ENCODE measurements at places on chromosomes 3 and 15.

DNA sequence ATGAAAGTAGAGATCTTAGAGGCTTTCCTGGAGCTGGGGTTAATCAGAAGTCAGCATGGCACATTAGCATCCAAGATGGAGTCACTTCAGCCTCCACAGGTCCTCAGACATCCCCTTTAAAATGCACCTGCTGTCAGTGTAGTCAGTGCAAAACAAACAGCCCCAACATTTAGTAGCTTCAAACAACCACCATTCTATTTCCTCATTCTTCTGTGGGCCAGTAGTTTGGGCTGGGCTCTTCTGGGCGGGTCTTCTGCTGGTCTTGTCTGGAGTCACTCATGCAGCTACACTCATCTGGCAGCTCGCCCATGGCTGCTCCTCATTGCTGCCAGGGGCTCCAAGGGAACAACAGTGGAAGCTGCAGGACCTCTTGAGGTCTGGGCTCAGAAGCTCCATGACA lies 99.9 kb downstream of the TLE3 start:
- DNase-seq: no peak

GRCh38 chr3:12870942-12871341 lies 29.6 kb upstream of the RPL32 start:
- no peak for DNase-seq

- DNase-seq: no peak
Observed at GRCh38 chr3:86547692-86548091, 443.3 kb downstream of the VGLL3 start.

DNA sequence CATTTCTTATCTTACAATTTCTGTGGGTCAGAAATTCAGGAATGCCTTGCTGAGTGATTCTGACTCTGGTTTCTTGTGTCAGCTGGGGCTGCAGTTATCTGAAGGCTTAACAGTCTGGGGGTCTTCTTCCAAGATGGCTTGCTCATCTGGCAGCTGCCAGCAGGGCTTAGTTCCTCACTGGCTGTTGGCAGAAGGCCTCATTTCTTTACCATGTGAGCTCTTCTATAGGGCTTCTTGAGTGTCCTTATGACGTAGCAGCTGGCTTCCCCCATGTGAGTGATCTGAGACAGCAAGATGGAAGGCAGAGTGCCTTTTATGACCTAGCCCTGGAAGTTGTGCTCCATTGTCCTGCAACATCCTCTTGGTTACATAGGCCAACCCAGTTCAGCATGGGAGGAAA lies 82.0 kb upstream of the PDZRN3 start:
- DNase-seq: no peak

DNA sequence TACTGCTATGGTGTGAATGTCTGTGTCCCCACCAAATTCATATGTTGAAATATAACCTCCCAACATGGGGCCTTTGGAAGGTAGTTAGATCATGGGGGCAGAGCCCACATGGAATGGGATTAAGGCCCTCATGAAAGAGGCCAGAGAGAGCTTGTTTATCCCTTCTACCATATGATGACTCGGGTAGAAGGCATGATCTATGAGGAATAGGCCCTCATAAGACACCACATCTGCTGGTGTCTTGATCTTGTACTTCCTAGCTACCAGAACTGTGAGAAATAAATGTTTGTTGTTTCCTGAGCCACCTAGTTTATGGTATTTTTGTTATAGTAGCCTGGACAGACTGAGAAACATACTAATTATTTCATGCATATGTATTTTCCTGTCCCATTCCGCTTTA lies 51.9 kb downstream of the WWTR1 start:
- DNase-seq: no peak

DNA sequence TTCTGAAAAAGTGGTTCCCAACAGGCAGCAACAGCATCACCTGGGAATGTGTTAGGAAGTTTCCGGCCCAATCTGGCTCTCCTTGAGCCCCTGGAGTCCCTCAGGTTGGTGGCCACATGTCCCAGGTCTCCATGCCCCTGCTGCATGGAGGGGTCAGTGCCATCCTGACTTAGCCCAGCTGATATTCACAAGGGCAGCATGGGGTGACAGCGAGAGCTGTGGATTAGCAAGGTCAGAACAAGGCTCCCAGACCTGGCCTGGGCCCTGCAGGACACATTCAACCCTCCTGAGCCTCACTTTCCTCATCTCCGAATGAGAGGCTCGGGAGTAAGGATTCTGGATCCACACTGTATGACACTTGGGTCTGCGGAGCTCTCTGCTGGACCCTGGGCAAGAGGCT lies 243.8 kb upstream of the TLE3 start:
- no peak for DNase-seq

- DNase-seq: no peak
Observed at GRCh38 chr3:158709666-158710083, 22.6 kb downstream of the RARRES1 start.

DNA sequence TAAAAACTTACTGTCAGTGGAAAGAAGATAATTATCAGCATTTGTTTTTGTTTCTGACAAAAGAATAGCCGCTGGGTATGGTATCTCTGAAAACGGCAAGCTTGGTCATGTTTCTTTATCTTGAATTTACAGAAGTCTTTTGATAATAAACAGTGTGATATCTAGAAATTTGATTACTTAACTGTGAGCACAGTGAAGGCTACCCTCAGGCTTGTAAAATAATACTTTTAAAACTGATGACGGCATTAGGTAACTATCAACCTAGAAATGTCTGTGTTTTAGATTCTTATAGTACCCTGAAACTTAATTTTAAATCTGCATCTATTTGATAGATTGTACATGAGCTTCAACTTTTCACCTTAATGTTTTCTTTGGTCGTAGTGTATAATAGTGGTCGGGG lies 43.4 kb downstream of the NSUN3 start:
- no peak for DNase-seq

DNA sequence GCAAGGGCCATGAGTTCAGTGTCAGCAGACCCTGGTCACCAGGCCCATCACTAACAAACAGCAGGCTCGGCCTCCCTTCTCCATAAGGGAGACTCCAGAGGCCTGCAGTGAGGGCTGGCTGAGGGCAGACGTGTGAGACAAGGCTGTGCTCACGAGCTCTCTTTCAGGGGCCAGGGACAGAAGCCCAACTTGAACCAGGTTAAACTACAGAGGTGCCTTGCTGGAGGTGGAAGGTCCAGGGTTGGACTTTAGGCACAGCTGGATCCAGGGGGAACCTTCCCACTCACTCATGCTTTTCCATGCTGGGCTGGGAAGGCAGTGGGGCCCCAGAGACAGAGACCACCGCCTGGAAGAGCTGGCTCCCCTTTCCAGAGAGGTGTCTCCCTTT lies 19.0 kb downstream of the CFAP100 start:
- no peak for DNase-seq

DNA sequence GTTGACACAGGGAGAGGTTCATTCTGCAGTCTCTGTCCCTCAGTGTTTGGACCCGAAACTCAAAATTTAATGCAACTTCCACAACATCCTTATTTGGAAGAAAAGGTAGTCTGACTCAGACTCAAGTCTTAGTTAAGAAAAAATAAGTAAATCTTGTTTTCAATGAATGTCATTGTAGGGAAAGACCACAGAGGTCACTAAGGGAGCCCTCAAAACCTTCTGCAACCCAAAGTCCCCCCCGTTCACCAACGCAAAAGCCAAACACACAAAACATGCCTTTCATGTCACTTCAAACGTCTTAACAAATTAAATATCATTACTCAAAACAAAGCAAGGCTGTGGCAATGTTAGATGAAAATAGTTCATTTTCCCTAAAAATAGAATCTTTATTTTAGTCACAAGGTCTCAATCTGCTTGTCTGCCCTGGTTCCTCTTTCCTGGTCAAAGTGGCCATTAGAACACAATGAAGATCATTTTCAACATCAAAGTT lies 20.9 kb upstream of the SSUH2 start:
- DNase-seq: no peak

DNA sequence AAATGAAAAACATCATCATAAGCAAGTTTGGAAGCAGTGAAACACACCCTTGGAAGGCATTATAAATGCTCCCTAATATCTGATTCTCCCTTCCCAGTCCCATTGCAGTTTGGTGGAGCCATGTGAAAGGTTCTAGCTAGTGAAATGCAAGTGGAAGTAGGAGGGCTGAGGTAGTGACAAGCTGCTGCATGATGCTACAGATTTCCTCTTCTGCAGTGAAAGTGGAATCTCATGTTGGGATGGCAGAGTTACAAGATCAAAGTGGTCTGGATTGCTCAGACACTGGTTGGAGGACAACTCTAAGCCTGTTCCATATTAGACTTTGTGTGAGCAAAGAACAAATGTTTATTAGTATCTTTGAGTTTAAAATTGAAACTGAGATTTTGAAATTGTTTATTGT lies 3.3 kb upstream of the PDCD6IP start:
- no peak for DNase-seq

DNA sequence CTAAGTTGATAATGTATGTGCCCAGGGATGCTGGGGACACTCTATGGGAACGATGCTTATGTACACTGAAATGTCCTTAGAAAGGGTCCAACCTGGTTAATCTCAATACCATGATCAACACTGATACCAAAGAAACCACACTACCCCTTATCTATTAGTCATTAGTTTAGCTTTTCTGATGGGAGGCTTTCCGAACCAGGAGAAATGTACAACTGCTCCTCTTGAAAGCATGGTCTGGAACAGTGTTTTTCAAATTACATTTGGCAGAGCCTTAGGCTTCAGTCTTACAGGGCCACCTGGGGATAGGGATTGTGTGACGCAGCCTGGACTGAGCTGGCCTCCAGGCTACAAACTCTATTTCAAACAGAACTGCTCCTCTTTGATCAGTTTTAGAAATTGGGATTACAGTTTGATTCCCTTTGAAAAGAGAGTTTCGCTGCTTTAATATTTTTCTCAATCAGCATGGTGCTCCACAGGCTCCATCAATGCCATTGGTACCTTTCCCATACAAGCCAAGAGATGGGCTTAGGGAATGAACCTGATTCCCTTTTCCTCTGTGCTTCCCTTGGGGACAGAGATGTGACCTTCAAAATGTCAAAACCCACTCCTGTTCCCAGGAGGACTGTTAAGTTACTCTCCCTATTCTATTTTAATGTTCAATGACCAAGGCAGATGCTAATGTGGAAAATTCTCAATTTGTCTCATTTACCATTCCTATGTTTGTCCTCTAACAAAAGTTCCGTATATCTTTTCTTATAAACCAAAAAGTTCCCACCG lies 296.0 kb upstream of the ADAMTS9 start:
- no peak for DNase-seq

DNA sequence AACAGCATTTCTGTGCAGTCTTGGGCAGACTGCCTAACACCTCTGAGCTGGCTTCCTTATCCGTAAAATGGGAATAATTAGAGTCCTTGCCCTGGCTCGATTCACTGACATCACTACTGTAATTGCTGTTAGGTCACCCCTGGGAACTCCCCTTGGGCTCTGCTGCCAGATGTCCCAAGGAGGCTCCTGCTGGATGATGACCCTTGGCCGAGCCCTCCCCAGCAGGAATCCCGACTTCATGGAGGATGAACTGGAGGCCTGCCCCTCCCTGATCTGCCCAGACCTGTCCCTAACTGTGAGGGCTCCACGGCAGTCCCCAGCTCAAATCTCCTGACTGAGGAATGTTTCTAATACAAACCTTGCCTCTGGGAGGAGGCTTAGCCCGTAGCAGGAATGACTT lies 18.0 kb downstream of the ESYT3 start:
- DNase-seq: no peak

DNA sequence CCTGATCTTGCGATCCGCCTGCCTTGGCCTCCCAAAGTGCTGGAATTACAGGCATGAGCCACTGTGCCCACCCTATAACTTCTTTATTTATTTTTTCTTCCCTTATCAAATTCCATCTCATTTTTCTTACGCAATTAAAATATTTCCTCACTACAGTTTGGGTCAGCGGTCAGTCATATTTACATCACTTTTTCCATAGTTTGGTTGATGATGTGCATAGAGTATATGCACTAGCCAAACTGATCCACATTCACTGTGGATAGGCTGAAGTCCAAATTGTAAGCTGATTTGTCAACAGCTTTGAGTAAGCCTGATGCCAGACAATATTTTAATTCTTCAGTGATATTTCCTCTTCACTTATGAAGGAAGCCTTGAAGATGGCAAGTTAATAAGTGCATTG lies 256.3 kb downstream of the TIGIT start:
- no peak for DNase-seq

GRCh38 chr3:142021127-142021526 lies 128.2 kb downstream of the TFDP2 start:
- no peak for DNase-seq

DNA sequence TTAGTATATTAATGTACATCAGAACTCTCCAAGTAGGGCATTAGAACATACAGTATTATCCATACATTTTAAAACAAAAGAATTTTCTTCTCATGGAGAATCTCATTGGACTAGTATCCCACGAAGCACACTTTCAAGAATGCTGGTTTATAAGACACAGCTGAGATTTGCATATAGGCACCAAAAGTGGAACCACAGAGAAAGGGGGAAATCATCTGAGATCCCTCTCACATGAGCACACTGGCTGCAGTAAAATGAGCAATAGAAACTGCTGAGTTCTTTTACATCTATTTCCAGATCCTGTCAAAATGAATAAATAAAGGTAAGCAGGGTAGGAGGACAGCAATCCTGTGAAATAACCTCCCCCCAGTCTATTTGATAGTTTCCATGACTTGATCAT lies 665.3 kb downstream of the FHIT start:
- DNase-seq: no peak

- DNase-seq: no peak
Observed at GRCh38 chr15:69299943-69300588, 1.4 kb downstream of the PAQR5 start.

DNA sequence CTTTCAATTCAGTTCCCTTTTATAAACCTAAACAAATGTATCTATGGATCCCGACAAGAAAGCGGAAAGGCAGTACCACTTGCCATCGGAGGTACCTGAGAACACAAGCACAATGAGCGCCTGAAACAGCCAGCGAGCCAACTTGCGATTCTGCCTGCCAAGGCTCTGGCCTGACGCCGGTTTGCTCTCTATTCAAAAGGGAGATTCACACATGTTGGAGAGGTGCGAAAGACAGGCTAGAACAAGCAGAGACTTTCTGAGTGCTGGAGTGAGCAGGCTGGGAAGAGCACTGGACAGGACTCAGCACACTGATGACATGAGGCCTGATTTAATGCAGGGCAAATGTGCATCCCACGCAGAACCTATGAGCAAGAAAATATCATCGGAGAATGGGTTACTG lies 17.7 kb upstream of the PRR23E start:
- DNase-seq: no peak

DNA sequence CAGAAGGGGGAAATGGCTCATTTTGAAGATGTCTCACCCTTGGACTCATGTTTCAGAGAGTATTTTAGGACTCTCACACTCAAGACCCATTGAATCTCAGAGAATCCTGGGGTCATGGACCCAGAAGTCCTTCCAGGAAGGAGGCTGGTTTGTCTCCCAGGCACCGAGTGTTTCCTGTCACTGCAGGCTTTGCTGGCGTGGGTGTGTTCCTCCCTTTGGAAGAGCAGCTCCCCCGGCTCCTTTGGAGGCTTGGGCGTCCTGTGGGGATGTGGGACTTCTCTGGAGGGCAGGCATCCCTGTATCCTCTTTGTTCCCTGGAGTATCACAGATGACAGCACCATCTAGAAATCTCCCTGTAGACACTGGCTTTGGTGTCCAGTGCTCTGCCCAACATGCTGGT lies 40.0 kb downstream of the DNAH1 start:
- no peak for DNase-seq
